ENCODE measurements at places on chromosomes 4 and X.

GRCh38 chrX:118652717-118653116 lies 74.7 kb upstream of the IL13RA1 start:
- no peak for DNase-seq

DNA sequence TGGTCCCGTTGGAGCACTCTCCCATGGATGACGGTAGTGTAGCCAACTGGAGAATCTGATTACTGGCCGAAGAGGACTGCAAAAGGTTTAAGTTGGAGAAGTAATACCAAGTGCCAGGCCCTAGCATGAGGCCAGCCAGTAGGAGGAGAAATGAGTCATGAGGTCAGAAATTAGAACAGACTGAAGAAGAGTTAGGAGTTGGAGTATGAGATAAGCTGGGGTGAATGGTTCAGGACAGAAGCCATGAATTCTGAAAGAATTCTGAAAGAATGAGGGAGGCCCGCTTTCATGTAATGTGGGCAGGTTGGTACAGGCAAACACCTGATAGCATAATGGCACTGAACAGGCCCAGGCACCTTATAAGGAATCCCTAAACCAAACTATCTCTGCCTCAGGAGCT lies 18.4 kb upstream of the STK26 start:
- DNase-seq, result no peak

DNA sequence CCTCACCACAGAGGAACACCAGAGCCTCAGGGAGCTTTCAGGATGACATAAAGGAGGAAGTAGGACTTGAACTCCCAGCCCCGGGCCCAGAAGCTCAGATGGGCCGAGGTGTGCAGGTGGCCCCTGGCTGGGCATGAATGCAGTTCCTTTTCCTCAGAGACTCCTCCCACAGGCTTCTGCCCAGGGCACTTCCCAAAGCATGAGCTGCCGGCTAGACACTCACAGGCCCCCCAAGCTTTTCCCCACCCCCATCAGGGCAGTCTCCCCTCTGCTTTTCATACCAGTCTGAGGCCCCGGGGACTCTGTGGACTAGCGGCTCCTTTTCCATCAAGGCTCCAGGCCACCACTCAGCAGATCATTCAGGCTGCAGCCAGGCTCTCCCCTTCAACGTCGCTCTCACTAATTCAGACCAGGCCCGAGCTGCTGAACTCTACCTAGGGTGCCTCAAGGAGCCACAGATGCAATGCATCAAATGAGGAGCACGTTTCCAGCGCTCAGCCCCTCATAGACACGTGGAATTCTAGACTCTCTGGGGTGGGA lies 36.9 kb downstream of the HMX1 start:
- DNase-seq, result no peak

- no peak for DNase-seq
Observed at GRCh38 chr4:185144601-185145240, 1.7 kb downstream of the SLC25A4 start.

GRCh38 chr4:81214881-81215868 lies at the start of gene PRKG2:
TSS of gene PRKG2 (minus strand) at chr4:81215222. CDS start at chr4:81205047, 10,175 bp downstream.
- no peak for DNase-seq

- no peak for DNase-seq
Observed at GRCh38 chrX:56766554-56767347, 37.7 kb downstream of the NBDY start.

- no peak for DNase-seq
Observed at GRCh38 chr4:58313444-58313843, 1203.3 kb upstream of the IGFBP7 start.

DNA sequence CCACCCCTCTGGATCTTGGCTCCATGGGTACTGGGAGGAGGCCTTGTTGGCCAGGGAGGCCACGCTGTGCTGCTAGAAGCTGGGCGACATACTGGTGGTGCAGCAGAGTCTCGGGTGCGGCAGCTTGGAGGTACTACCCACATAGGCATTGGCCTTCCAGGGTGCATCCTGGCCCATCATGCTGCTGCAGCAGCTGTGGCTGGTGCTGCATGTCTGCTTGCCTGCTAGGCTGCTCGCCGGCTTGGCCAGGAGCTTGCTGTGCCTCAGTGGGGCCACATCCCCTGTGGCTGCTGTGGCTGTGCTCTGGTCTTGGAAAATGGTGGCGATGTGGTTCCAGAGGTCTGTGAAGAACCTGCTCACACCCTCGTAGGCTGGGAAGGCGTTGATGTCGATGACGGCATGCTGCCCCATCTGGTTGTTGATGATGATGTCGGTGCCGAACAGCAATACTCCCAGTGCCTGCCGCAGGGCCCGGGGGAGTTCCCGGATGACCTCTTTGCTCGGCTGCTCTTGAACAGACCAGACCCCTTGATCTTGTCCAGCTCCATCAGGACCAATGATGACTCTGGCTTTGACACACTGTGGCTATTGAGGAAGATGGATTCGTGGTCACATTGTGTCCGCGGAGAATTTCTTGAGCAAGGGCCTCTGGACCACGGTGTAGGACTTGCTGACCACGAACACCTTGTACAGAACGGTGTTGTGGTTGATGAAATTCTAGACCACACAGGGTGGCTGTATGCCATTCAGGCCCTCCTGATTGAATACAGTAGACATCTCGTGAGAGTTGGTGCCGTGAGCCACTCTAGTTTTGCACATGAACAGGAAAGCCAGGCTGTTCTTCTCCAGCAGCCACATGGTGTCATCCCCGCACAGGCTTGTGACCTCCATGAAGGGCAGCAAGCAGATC lies 11.8 kb downstream of the RBM10 start:
- no peak for DNase-seq

GRCh38 chrX:139199933-139200332 lies 330.6 kb upstream of the F9 start:
- DNase-seq, result no peak

DNA sequence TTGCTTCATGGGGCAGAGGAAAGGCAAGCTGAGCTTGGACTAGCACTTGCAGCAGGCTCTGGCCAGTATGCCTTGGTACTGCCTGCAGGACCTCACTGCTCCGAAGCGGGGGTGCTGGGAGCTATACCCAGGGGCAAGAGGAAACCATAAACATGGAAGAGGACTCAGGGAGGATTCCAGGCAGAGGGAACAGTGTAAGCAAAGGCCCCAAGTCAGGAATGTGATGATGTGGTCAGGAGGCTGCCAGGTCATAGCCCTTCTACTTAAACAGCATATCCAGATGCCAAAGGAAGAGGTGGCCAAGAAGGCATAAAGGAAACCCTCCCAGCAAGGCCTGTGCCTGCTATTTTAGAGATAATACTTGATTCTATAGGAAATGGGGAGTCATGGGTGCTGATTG lies 31.1 kb downstream of the RAB40AL start:
- no peak for DNase-seq

DNA sequence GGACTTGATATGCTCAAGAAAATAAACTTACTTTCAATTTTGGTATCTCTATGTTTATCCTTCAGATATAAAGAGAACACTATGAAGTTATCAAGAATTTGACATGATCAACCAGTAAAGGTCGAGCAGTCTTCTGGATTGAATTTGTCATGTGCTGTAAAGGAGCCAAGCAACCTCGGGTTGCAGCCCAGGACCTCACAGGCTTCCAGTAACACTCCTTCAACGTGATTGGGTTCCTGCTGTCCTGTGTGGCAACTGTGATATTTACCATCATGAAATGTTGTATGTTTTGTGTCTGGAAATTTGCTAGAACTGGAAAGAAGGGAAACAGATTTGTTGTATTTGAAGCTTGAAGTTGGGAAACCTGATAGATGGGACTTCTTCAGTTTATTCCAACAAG lies 52.0 kb upstream of the UGT2B7 start:
- DNase-seq, result no peak

DNA sequence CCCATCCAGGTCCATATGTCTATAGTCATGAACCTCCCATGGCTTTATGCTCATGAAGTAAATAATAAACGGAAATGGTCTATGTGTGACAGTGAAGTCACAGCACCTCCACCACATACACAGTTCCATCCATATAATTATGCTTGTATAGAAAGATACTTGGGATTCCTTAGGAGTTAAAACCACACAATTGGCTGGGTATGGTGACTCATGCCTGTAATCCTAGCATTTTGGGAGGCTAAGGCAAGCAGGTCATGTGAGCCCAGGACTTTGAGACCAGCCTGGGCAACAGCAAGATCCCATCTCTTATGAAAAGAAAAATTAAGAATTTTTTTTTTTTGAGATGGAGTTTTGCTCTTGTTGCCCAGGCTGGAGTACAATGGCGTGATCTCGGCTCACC lies 55.6 kb upstream of the RBM47 start:
- no peak for DNase-seq

DNA sequence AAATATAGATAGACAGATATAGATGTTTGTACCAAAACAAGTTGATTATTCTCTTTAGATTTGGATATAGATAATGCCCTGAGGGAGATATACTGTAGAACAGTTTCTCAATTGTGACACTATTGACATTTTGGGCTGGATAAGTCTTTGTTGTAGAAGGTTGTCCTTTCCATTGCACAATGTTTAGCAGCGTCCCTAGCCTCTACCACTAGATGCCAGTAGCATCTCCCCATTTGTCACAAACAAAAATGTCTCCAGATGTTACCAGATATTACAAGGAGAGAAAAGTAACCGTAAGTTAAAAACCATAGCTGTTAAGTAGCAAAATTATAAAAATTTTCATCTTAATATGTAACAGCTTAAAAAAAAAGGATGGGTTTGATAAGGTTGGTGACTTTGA lies 2595.3 kb downstream of the ARAP2 start:
- no peak for DNase-seq

DNA sequence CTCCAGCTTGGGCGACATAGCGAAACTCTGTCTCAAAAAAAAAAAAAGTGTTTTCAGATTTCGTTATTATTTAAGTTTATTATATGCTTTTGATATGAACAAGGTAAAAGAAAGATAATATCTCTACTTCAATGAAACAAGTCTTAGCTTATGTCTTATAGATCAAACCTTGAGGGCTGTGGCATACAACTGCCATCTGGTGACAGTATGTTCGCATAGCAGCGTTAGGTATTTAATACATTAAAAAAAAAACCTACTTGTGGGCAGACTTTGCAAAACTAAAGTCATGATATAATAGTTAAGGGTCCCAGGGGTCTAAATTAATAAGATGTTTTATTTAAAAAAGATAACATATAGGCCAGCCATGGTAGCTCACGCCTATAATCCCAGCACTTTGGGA lies 161.2 kb upstream of the AMOT start:
- no peak for DNase-seq

DNA sequence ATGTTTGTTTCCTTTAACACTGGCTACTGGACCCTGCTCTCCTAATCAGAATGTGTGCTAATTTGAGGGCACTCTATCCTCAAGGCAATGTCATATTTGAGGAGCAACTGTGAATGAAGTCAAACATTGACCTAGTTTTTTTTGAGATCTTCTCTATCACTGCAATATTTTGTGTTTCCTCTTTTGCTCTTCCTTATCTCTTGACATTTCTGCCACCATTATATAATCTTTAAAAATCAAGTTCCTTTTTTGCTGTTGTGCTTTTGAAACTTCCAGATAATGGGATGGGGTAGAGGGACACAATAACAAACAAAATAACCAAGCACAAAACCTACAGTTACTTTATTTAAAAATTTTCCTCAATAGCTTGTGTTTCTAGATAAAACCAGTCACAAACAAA lies 7.4 kb upstream of the WDFY3 start:
- no peak for DNase-seq
